CD4-positive, alpha-beta T cell treated with Interleukin-6 at 100 ng/mL for 8 hours (primary cell): ENCODE measurements at places on chromosomes 5 and 9.

DNA sequence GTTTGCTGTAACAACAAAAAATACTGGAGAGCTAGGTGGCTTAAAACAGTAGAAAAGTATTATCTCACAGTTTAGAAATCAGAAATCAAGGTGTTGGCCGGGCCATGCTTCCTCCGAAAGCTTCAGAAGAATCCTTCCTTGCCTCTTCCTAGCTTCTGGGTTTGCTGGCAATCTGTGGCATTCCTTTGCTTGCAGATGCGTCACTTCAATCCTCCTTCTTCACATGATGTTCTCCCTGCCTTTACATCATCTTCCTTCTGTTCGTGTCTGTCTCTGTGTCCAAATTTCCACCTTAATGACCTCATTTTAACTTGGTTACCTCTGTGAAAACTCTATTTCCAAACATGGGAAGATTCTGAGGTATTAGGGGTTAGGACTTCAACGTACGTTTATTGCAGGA, 90.4 kb upstream of the CHD1 start:
- DNase-seq: no peak

DNA sequence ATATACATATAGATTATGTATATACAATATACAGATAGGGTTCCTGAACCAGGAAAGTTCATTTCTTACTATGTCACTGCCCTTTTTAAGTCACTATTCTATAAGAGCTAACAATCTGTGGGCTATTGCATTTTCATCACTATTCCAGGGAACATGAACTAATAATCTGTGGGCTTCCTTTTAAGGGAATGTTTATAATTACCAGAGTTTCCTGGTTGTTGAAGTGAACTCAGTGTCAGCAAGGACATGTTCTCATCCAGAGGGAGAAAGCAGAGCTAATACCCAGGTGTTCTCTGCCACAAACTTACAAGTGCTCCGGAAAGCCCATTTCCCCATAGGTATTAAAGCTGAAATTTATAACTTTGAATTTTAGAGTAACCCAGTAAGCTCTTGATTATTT, 69.6 kb downstream of the CWC27 start:
- no peak for DNase-seq

GRCh38 chr5:112671687-112672086, 66.0 kb upstream of the APC start:
- no peak for DNase-seq

DNA sequence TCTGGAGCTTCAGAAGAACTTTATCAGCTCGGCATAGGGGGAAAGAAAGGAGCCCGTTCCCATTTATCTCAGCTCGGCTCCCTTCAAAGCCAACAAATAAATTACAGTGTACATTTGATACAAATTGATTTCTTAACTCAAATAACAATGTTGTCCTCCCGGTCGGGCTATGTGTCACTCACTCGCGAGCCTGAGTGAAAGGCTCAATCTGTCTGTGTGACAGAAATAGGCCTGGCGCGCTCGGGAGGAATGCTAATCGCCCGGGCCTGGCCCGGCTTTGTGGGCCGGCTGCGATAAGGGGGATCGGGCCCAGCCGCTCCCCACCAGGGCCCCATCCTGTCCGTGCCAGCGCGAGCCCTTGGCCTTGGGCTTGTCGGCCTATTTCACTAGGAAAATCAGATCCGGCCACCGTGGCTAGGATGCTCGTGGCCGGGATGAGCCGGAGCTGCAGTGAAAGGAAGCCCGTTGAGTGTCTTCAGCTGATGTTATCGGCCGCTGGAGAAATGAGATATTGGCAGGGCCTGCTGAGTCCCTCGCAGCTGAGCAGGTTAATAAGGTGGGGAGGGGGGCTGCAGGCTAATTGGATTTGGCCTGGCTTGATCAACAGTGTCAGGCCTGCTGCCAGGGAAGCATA, 258.7 kb downstream of the IRX1 start:
- no peak for DNase-seq

DNA sequence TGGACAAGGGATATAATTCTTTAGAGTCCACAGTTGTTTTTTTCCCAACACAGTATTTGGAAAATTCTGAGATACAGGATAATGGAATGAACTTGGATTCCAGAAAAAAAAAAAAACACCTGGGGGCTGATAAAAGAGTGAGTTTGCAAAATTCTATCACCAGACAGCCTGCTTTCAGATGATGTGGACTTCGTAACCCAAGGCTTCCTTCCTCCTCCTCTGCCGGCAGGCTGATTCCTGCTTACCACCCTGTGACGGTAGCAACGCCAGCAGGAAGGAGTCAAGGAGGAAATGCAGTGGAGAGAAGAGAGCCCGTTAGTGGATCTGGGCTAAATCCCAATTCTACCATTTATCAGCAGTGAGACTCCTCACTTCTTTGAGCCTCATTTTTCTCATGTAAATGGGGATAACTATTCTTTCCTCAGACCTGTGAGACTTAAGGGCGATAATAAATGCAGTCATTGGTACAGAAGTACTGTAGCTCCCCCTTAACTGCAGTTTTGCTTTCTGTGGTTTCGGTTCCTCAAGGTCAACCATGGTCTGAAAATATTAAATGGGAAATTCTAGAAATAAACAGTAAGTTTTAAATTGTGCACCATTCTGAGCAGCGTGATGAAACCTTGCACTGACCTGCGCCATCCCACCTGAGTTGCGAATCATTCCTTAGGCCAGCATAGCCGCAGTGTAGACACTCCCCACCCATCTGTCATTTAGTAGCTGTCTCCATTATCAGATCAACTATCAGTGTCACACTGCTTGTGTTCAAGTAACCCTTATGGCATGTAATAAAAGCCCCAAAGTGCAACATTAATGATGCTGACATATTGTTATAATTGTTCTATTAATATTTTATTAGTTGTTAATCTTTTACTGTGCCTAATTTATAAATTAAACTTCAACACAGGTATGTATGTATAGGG, 71.4 kb downstream of the DCP2 start:
- no peak for DNase-seq

DNA sequence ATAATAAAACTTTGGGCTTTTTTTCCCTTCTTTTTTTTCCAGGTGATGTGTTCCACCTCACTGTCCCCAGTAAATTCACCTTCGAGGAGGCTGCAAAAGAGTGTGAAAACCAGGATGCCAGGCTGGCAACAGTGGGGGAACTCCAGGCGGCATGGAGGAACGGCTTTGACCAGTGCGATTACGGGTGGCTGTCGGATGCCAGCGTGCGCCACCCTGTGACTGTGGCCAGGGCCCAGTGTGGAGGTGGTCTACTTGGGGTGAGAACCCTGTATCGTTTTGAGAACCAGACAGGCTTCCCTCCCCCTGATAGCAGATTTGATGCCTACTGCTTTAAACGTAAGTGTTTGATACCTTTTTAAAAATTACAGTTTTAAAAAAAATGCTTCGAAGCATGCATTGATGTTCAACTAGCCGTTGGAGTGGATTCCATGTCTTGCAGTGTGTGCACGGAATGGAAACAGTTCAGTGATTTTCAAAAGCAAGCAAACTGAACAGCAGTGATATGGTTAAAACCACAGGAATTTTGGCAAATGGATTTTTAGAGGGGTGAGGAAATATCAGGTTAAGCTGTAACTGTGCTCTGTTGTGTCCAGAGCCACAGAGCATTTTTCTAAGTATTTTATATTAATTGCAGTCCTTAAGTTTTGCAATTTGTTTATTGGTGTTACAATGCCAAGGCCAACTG, 40.7 kb downstream of the VCAN start:
- no peak for DNase-seq

GRCh38 chr9:78502566-78502965, 205.6 kb downstream of the PSAT1 start:
- no peak for DNase-seq

DNA sequence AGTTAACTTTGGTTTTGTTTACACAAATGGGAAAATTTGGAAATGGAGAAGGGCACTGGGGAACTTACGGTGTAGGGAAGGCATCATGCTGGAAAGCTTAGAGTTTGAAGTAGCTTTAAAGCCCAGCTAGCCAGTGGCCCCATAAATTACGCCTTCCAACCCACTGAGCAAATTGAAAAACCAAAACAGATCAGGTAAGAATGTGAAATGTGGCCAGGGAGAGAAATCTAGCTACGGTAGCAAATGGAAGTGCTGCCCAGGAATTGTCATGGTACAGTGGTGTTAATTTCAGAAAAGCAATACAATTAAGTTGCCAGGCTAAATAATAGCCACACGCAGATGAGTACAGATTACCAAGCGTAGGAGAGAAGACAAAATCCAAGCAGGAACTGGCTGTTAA, 654.8 kb downstream of the PRELID2 start:
- no peak for DNase-seq

DNA sequence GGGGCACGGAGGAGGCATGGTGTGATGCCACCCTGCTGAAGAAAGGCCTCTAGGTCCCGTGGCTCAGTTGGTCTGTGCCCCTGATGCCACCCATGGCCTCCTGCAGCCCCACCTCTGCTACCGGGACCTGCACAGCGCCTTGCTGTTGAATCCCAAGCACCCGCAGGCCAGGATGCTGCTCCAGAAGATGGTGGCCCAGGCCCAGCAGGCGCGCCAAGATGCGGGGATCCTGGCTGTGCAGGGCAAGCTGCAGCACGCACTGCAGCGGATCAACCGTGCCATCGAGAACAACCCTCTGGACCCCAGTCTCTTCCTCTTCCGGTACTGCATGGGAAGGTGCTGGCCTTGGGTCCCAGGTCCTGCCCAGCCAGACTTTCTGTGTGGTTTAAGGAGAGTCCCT, 7.1 kb downstream of the TTC16 start:
- DNase-seq: no peak

- DNase-seq: no peak
Observed at GRCh38 chr9:82598241-82599039, 464.5 kb downstream of the RASEF start.

GRCh38 chr5:93395971-93396379, 185.0 kb downstream of the NR2F1-AS1 start:
- no peak for DNase-seq

- DNase-seq: no peak
Observed at GRCh38 chr5:156675395-156675794, 174.7 kb upstream of the PPP1R2B start.
